ENCODE measurements at places on chromosomes 1 and 21.

DNA sequence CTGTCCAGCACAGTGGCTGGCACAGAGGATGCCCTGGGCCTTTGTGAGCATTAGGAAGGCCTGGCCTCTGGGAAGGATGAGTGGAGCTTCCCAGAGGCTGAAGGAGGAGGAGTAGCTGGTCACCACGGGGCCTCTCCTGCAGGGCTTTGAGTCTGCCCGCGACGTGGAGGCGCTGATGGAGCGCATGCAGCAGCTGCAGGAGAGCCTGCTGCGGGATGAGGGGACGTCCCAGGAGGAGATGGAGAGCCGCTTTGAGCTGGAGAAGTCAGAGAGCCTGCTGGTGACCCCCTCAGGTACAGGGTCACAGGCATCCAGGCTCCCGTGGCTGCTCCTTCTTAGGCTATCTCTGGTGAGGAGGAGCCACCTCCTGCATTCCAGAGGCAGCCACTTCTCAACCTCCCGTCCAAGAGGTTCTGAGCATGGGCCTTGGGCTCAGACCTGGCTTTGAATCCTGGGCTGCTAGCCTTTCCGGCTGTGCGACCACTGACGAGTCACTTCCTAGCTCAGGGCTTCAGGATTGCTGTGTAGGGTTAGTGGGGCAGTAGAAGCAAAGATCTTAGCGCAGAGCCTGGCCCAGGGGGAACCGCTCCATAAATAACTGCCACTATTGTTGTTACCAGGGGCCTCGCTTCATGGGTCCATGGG lies 14.0 kb downstream of the SESN2 start:
- DNase-seq = no peak

GRCh38 chr1:234628089-234628488 lies 18.1 kb upstream of the IRF2BP2 start:
- peak; percentile 19 for DNase-seq

DNA sequence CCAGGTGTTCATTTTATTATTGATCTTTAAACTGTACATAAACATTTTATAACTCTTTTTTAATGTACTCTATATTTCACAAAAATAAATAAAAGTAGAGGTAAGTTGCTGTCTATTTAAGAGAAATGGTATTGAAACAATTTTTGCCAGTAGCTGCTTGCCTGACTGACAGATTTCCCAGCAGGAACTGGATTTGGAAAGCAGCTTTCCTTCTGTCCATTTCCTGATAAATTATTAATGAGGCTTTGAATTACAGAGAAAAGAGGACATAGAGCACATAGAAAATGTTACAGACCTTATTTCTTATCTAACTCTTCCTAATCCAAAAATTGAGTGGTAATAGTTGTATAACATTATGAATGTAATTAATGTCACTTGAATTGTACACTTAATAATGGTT lies 79.7 kb upstream of the BCL10 start:
- no peak for DNase-seq

- DNase-seq = no peak
Observed at GRCh38 chr1:43072314-43072713, 99.8 kb downstream of the EBNA1BP2 start.

DNA sequence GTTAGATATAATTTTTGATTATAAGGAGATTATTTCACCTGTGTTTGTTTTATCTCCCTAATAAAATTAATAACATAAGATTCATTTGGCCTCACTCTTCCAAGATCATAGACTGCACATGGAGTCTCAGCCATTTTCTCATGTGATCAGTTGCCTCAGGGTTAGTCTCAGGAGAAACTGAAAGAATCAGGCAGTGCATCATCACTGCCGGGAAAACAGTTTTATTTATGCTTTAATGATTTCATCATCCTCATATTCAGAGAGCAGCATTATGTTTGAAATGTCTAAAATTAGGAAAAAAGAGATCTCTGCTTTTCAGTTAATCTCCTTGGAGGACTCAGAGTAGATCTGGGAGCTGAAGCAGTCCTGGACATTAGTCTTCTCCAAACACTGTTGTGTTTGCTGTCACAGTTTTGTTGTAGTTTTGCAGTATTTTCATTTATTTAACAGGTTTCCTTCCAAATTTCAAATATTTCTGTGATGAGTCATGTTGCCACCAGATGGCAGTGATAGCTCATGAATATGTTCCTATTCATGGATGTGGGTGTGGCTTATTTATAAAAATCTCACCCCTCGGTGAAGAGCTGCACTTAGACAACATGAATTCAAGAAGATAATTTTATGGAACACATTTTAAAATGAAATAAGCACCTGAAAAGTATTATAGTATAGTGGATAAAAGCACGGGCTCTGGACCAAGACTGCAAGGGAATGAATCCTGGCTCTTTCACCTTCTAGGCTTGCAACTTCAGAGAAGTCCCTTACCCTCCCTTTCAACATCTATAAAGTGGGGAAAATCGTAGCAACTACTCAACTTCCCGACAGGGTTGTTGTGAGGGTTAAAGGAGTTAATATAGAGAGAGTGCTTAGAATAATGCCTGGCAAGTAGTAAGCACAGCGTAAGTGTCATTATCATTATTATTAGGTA lies 31.2 kb downstream of the CHD1L start:
- peak; percentile 57 for DNase-seq

DNA sequence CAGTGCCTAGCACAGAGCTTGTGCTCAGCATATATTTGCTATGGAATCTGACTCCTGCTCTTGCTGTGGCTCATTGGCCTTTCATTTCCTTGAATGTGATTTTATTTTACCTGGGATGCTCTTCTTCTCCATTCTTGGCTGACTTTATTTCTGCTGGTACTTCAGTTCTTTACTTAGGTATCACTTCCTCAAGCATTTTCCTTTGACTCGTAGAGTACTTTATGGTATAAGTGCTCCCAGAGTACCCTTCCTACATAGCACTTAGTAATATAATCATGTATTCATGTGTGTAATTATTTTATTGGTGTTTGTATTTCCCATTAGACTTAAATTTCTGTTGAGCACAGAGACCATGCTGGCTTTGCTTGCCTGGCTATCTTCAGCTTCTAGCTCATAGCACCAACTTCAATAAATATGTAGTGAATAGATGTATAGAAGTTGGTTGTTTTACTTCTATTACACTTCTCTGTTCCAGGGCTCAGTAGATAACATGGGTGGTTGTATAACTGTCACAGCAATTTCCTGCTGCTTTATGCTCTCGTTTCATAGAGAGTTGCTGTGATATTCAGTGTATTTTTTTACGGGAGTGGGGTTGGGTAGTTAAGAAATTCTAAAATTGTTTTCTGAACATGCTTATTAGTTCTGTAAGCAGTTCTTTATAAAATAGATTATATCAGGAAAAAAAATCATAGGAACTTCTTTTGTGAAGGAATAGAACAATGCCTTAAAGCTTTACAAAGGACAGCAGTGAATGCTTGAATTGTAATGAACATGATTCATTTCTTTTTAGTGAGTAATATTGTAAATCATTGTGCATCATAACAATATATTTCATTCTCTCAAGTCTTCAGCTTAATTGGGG lies 112.2 kb downstream of the NEK7 start:
- no peak for DNase-seq

GRCh38 chr1:245129319-245130240 lies 25.2 kb upstream of the KIF26B start:
- no peak for DNase-seq

DNA sequence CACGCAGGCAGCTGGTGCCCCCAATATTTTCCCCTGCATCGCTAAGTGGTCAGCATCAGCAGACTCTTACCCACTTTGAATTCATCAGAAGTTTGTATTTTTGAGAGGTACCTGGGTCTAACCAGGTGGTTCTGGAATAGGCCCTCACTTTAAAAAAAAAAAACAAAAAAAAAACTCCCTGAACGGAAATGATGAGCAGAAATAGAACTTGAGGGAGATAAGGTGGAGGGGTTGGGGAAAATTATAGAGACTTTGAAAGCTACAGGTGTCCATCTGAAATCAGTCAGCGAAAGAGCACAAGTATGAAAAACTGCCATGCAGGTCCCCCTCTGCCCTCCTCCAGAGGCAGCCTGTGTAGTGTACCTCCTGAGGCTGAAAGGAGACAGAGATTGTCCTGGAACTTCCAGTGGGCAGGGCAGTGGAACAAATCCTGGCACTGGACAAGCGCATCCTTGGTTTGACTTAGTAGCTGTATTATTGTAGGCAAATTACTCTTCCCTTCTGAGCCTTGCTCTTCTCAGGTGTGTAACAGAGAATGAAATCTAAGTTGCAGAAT lies 1.2 kb downstream of the SLAMF7 start:
- peak; percentile 35 for DNase-seq

DNA sequence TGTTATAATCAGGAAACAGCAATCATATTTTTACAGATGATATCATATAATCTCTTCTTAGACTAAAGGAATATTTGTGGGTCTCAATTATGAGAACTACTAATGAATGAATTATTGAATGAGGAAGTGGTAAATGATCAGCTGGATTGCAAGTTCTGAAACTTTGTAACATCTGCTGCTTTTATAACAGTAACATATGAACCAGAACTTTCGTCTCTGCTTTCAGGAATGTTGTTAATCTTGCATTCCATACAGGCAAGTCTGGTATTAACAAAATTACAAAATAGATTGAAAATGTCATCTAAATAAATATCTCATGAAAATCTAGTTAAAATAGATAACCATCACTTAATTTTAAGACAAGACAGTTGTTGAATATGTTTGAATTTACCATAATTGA lies 110.5 kb upstream of the COL11A1 start:
- no peak for DNase-seq

GRCh38 chr1:54520631-54521321 lies 27.3 kb upstream of the ACOT11 start:
- DNase-seq = no peak

DNA sequence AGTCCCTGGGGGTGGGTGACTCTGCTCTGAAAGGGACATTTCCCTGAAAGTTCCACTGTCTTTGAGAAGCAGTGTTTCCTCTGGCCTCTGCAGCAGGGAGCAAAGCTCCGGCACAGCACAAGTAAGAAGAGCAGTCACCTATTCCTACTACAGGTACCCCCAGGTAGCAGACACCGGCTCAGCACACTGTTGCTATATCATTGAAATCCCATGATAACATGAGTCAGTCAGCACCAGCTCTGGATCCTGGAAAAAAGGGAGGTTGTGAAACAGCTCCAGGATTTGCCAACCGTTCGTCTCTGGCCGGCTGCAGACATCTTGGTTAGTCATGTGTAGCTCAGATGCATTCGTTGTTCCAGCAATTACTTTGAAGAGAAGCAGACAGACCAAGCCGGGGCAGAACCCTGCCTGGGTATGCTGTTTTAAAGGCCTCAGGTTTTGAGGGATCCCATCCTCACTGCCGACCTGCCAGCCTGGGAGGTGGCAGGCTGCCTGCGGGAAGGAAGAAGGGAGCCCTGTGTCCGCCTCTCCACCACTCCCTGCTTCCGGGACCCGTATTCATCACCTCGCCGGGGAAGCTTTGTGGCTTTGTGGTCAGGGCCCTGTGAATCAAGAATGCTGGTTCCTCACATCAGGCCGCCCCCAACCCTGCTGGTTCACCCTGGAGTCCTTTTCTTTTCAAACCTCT lies 139.2 kb downstream of the CLIC6 start:
- peak; percentile 85 for DNase-seq

DNA sequence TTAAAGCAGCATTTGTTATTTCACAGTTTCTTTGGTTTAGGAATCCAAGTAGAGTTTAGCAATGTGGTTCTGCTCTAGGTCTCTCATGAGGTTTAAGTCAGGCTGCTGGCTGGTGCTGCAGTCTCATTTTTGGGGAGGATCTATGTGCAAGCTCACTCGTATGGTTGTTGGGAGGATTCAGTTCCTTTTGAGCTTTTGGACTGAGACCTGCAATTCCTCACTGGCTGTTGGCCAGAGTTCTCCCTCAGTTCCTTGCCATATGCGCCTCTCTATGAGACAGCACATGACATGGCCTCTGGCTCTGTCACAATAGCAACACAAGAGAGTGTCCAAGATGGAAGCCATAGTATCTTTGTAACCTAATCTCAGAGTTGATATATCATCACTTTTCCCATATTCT lies 91.0 kb downstream of the OLFML2B start:
- no peak for DNase-seq

DNA sequence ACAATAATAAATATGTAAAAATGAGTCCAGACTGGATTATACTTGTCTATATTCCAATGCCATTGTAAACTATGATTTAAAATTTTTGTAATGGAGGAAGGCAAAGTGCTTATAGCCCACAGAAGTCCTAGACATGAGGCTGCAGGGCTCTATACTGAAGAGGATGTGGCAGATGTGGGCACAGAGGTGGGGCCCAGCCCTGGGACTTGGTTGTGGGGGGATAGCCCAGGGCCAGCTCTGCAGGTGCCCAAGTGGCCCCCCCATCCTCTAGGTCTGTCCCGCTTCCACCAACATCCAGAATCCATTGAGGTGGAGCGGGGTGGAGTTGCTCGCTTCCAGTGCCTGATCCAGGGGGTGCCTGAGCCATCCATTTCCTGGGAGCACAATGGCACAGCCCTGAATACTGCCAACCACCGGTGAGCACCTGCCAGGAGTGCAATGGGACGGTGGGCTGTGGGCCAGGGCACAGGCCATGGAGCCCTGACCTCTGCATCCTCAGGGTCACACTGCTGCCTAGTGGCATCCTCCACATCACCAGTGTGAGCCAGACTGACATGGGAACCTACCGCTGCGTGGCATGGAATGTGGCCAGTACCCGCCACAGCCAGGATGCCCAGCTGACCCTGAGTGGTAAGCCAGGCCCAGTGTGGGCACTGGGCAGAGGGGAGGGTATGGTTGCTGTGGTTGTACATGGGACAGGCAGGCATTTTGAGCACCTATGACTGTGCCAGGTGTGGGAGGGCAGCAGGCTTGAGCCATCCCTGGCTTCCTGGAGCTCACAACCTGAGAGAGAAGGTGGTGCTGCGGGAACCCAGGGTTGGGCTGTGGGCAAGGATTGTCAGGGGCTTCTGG lies 21.0 kb downstream of the SLC27A3 start:
- no peak for DNase-seq

DNA sequence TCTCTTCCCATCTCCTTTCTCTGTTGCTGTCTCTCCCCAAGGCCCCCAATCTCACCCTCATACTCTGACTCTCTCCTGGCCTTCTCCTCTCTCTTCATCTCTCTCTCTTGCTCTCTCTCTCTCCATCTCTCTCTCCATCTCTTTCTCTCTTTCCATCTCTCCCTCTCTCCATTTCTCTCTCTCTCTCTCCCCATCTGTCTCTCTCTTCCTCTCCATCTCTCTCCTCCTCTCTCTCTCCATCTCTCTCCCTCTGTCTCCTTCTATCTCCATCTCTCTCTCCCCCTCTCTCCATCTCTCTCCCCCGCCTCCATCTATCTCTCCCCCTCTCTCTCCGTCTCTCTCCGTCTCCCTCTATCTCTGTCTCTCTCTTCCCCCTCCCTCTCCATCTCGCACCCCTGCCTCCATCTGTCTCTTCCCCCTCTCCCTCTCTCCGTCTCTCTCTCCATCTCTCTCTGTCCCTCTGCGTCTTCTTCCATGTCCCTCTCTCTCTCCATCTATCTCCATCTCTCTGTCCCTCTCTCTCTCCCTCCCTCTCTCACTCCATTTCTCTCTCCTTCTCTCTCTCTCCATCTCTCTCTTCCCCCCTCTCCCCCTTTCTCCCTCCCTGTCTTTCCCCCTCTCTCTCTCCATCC lies 16.0 kb upstream of the EPHA8 start:
- DNase-seq = no peak
